ENCODE measurements at places on chromosomes 2 and 18. TPM values are rescaled to one million over a fixed set of nuclear protein-coding genes. Genes with fewer than 3 reads are reported as not detected.

Gene SRD5A2
- not detected for total RNA-seq

Gene GRHL1
- total RNA-seq = 11.6 TPM

Gene TRIM43
- total RNA-seq = not detected

Gene CYRIA
- 0.20 TPM for total RNA-seq

Gene DNAH7
- total RNA-seq = 0.30 TPM

Gene ANKRD23
- total RNA-seq = 7.4 TPM

Gene UGT1A5
- total RNA-seq = 1.2 TPM

Gene SOX11
- not detected for total RNA-seq

Gene CFC1
- total RNA-seq = not detected

Data from Caco-2 (cell line).